HFFc6 (cell line): ENCODE measurements at places on chromosomes 3 and 15.

- no peak for DNase-seq
Measured at GRCh38 chr3:173865900-173866498, 468.5 kb downstream of the NLGN1 start.

- DNase-seq, result no peak
Measured at GRCh38 chr3:146496251-146496650, 26.9 kb upstream of the PLSCR2 start.

GRCh38 chr15:25175033-25175788 is 220.4 kb downstream of the SNRPN start:
- DNase-seq, result no peak

- peak; percentile 46 for DNase-seq
Measured at GRCh38 chr3:119098619-119099222, 47.2 kb upstream of the TEX55 start.

- no peak for DNase-seq
Measured at GRCh38 chr15:77557144-77557543, 75.6 kb downstream of the LINGO1 start.

DNA sequence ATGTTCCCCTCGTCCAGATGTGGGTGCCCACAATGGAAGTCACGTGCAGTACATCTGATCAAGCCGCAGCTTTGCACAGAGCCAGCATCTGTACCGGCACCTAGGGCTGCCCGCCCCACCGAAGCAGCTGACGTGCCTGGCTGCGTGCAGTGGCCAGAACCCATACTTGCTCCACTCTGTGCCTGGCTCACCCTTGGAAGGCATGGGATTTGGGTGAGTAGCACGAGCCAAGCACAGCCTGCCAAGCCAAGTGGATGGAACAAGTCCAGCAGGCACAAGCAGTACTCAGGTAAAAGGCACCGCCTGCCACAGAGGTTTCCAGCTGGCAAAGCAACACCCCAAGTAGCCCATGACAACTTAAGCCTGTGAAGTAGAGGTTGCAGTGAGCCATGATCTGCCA is 261.3 kb downstream of the TBC1D5 start:
- no peak for DNase-seq

DNA sequence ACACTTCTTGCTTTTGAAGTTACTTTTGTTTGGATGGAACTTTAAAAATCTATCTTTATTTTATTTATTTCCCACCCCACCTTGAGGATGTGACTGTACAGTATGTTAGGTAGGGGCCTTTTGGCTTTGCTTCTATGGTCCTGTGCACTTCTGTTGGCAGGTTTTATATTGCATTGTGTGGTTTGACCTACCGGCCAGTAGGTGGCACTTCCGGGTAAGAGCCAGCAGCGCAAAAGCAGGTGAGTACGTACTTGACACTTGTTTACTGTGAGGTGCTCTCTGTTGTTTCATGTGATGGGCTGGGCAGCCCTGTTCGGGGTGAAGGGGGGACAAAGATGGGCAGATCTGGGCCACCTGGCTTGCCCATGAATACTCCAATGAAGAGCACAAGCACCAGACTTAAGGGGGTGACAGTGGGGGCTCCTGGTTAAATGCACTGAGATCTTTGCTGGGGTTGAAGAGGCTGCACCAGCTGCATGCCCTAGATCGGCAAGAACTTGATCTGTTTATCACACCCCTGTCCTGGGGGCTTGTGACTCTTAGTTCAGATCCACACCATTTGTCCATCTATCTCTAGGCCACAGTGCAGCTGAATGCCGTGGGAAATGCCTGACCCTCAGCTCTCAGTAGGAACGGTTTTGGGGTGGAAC is 131.6 kb downstream of the NLGN1 start:
- no peak for DNase-seq

DNA sequence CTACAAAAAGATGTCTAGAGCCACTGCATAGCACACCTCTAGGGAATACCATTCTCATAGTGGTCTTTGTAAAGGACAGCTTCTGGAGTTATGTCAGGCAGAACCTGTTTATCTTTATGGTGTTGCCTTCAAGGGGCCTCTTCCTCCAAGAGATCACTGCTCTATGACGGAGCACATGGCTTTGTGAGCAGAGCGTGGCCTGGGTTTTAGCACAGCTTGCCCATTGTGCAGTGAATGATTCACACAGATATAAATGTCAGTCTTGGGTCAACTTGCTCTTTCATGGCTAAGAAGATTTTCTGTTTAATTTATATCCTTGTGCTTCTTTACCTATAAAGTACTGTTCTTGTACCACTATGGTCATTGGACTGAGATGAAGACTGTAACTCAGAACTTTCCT is 41.5 kb upstream of the RBMS3 start:
- DNase-seq, result no peak

GRCh38 chr3:24162929-24163328 is 217.8 kb downstream of the NR1D2 start:
- no peak for DNase-seq

- no peak for DNase-seq
Measured at GRCh38 chr3:132222868-132223538, 94.2 kb upstream of the ACP3 start.

DNA sequence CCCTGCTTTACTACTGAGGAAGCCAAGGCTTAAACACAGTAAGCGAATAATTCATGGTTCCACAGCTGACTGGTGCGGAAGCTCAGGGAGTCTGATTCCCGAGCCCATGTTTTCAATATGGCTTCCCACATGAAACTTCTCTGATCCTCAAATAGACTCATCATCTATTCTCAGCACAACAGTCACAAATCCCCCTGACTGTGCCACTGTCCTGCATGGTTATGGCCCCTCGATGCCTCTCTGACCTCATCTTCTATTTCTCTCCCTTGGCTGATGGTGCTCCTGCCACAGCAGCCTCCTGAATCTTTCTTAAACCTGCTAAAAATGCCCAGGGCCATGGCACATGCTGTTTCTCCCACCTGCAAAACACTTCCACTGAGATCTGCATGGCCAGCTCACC is 43.2 kb downstream of the SRGAP3 start:
- DNase-seq, result no peak

- no peak for DNase-seq
Measured at GRCh38 chr3:115698851-115699591, 75.7 kb downstream of the GAP43 start.

- no peak for DNase-seq
Measured at GRCh38 chr15:42063122-42063848, 31.1 kb downstream of the PLA2G4D start.

DNA sequence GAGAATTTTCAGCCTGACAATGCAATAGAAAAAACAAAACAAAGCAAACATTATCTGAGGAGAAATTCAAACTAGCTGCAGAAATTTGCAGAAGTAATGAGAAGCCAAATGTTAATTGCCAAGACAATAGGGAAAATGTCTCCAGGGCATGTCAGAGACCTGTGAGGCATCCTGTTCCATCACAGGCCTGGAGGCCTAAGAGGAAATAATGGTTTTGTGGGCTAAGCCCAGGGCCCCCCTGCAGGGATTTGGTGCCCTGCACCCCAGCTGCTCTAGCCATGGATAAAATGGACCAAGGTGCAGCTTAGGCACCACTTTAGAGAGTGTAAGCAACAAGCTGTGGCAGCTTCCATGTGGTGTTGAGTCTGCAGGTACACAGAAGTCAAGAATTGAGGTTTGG is 401.2 kb upstream of the NECTIN3 start:
- DNase-seq, result no peak

DNA sequence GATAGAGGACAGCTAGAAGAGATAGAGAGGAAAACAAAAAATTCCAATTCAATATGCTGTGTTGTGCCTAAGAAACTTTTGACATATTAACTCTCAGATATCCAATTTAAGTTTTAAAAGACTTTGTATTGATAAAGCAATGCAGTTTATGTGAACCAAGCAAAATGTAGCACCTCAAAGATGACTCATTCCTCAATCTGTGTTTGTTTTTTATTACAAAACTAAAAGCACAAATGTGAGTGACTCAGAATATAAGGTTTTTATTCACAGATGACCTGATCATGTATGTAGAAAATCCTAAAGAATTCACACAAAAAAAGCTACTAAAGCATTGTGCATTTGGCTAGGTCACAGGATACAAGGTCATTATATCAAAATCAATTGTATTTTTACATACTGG is 11.1 kb downstream of the HCLS1 start:
- no peak for DNase-seq

- DNase-seq, result no peak
Measured at GRCh38 chr3:191696348-191696747, 235.4 kb downstream of the PYDC2 start.

DNA sequence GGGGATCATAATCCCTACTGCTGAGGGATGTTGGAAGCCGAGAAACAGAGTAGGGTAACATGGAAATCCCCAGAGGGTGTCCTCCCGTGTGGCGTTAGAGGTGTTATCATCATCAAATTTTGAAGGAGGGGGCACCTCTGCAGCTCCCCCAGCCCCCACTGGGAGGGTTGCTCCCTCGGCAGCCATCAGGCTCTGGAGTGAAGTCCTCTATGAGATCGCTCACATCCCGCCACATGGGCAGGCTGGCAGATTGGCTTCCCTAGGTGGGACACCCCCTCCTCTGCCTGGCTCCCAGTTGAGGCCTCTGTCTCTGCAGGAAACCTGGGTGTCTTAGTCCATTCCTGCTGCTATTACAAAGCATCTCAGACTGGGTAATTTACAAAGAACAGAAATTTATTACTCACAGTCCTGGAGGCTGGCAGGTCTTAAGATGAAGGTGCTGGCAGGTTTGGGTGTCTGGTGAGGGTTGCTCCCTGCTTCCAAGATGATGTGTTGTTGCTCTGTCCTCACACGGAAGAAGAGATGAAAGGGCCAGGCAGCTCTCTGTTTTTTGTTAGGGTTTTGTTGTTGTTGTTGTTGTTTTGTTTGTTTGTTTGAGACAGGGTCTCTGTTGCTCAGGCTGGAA is 120.5 kb downstream of the NUP210 start:
- DNase-seq, result no peak

- DNase-seq, result peak; percentile 9
Measured at GRCh38 chr3:157938154-157938779, 168.0 kb downstream of the SHOX2 start.

GRCh38 chr3:177554895-177555759 is 357.8 kb upstream of the TBL1XR1 start:
- DNase-seq, result no peak

DNA sequence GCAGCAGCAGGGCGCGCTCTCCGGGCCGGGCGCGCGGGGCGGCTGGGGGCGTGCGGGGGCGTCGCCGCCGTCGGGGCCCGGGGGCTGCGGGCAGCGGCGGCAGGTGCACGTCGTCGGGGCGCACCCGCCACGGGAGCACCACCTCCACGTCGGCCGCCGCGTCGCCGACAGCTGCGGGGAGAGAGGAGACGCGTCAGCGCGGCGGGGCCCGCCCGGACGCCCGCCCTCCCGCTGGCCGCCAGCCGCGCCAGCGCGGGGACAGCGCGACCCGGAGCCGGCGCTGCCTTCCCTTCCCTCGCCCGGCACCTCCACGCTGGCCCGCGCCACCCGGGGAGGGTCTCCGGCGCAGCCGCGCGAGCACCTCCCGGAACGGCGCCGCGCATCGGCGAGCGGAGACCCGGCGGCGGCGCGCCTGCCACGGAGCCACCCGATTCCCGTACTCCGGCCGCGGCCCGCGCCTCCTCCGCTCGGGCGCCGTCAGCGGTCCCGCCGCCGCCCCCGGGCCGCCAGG is 481 bp downstream of the ADAMTS17 start:
- DNase-seq, result no peak

DNA sequence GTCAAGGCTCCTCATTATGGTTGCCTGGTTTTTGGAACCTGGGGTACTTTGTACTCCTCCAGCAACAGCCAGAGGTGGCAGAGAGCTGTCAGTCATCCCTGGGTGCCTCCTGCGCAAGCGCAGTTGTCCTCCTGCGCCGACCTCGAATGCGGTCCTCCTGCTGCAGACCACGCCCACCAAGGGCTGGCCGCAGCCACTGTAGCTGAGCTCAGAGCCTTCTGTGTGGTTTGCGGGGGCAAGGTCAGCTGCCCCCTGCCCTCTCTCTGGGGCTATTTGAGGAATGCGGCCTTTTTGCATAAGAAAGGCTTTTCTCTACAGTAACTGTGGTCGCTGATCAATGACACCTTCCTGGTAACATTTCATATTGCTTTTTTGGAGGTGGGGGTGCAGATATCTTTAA is 131.3 kb upstream of the SNRPN start:
- no peak for DNase-seq

DNA sequence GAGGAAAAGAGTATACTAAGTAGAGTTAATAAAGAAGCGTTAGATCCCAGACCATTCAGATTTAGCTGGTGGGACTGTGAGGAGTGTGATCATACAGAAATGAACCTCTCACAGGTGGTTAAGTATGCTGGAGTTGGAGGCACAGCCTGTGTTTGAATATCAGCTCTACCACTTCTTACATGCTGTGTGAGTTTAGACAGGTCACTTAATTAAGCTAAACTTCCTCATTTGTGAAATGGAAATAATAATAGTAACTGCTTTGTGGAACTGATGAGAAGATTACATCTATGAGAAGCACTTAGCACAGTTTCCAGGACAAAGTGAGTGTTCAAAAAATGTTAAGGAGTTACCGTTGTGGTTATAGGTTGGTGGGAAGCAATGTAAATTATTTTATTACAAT is 8.4 kb downstream of the ACP3 start:
- no peak for DNase-seq

- DNase-seq, result no peak
Measured at GRCh38 chr15:36544518-36545466, 34.6 kb upstream of the CDIN1 start.

DNA sequence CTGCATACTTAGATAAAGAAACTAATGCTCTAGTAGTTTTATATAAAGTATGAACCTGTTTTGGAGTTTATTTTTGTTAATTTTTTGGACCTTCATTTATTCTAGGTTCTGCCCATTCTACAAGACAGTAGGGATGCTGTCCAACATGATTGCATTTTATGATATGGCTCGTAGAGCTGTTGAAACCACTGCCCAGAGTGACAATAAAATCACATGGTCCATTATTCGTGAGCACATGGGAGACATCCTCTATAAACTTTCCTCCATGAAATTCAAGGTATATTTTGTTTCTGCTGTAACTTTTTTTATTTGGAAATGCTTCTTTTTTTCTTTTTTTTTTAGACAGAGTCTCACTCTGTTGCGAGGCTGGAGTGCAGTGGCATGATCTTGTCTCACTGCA is 33.3 kb upstream of the GRAMD1C start:
- no peak for DNase-seq

- no peak for DNase-seq
Measured at GRCh38 chr3:13722178-13722577, 157.7 kb downstream of the WNT7A start.

DNA sequence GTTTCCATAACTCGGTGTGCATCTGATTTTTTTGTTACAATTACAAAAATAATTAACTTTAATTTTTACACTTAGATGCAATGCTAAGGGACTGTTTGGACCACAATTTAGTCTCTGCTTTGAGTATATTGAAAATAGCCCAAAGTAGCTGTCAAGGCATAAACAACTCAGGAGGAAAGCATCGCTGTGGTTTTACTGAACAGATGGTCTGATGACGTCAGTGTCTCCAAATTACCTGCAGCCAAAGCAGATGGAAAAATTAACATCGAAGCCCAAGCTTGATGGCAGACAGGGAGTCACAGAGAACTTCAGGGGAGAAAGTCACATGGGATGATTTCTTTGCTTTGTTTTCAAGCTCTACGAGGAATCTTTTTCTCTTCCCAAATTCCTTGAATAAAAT is 83.1 kb upstream of the PLCL2 start:
- DNase-seq, result peak; percentile 20

- DNase-seq, result no peak
Measured at GRCh38 chr3:157094301-157094700, 65.6 kb downstream of the CCNL1 start.
